Ecto neural progenitor cell (in vitro differentiated cells): ENCODE measurements at places on chromosomes 16 and 17.

DNA sequence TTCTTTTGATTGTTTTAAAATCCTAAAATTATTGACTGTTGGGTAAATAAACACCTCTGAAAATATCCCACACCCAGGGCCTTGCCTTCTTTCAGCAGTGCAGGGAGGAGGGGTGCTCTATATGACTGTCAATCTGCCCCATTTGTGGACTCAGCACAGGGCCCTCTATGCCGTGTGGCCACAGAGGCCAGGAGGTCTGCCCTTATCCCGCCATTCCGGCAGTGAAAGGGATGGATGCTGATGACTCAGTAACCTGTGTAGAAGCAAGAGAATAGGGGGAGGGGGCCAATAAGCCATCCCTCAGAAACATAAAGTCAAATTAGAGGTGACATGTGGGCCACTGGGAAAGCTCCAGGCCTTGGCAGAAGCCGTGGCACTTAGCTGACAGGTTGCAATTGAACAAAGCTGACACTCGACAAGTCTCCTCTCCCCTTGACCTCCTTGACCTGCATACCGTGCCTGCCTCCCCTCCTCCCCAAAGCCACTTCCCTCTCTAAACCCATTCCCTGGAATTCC, 281.4 kb upstream of the DYNLRB2 start:
- DNase-seq, result no peak

DNA sequence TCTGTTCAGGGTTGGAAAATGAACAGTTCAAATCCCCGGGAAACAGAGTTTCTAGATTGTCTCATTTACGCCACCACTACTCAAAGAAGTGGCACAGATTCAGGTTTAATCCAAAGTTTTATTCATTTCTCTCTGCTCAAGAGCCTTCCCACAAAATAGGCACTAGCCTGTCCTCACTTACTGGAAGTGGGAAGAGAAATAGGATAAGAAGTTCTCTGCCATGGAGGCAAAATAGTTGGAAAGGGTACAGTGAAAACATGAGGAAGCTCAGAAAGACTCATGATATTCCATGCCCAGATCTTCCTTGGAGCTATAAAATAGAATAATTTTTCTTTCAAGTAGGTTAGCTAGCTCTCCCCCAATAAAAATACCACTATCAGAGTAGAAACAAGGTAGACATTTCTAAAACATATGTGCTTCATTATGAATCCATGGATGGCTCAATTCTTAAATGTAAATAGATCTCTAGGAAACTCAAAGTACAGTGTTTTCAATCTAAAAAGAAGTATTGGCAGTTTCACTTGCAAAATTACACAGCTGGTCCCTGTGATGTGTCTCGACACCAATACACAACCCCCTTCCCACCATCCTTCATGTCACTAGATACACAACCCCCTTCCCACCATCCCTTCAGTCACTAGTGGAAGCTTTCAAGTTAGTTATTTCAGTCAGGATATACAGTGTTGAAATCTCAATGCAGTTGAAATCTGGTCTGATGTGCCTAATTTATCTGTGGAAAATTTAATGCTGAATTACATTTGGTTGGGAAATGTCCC, 125.8 kb downstream of the TRIM37 start:
- no peak for DNase-seq

DNA sequence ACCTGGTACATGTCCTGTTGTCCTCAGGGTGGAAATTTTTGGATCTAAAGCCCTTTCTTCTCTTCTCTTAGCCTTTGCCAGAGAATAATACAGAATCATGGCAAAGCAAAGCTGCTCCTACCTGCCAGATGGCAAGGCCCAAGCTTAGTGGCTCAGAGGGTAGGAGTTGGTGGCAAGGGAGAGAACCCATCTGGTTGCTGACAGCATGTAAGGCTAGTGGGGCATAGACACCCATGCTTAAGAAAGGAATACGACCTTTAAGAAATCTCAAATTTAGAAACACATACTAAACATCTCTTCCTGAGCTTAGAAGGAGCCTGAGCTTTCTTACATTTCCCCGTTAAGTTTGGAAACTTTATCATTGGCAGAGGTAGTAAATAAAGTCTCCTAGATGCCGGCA, 395.0 kb upstream of the SOX9 start:
- no peak for DNase-seq

DNA sequence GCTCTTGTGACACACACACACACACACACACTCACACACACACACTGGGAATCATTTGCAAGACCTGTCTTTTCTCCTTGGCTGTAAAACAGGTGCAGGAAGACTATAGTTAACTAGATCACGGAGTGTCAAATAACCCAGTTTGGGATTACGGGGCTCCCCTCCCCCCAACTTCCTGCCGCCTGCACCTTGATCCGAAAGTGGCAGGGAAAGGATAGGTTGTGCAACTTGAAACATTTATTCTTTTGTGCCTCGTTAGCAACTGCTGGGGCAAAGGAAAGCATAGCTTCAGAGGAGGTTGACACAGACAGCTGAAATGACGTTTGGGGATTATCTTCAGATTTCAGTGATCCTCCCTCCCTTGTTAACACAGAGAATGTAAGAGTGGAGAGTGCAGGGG, 149.5 kb downstream of the NTN1 start:
- DNase-seq, result no peak

DNA sequence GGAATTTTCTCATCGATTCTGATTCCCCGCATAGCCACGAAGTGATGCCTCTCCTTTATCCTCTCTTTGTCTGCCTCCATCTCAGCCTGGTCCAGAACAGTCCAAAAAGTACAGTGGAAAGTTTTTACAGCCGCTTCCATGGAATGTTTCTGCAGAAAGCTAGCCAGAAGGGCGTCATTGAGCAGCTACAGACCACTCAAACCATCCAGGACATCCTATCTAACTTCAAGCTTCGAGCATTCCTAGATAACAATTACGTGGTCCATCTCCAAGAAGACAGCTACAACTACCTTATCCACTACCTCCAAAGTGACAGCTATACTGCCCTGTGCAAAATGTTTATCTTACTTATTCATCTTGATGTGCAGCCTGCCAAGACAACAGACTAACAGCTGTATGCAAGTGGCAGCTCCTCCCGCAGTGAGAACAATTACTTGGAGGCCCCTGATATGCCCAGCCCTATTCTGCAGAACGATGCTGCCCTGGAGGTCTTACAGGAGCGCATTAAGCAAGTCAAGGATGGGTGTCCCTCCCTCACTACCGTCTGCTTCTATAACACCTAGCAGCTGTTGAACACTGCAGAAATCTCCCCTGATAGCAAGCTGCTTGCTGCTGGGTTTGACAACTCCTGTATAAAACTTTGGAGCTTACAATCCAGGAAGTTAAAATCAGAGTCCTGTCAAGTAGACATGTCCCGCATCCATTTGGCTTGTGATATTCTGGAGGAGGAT, 38.9 kb downstream of the SLFN12L start:
- no peak for DNase-seq

GRCh38 chr17:47714773-47715396, 18.2 kb upstream of the TBX21 start:
- no peak for DNase-seq

DNA sequence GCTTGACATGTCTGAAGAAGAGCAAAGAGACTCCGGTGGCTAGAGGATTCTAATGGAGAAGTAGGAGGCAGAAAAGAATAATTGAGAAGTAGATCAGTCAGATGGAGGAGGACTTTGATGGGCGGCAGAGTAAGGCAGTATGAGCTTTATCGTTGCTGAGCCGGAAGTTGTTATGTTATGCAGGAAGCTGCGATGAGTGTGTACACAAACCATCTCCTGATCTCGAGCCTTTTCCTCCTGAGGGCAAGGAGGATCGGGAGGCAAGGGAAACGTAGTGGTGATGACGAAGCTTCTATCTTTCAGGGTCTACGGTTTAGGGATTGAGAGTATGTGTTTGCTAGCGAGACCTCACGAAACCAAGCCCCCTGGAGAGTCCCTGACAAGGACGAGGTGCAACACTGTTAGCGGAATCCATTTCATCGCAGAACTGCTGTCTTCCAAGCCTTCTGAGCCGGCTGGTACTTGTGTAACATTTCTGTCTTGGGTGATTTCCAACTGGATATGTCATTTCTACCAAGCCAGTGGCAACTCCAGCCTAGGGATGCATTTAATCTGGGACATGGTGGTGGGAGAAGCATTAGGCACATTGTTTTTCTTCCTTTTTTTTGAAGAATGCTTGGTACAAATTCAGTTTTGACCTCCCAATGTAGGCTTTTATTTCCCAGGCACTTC, 45.5 kb downstream of the RBFOX1 start:
- DNase-seq, result no peak

GRCh38 chr16:2150418-2151187, 2.2 kb downstream of the RAB26 start:
- DNase-seq, result no peak

DNA sequence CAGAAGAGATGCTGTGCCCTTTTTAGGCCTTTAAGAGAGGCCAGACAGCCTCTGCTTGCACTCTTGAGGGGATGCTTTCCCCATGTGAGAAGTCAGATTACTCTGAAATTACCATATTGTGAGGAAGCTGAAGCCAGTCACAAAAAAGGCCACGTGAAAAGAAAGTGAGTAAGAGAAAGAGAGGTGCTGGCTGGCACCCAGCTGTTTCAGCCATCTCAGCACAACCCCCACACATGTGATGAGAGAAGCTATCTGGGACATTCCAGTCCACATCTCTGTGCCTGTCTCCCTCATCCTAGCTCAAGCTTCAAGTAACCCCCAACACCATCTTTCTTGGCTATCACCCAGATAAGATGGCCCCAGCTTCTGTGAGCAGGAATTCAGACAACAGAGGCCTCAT, 131.4 kb downstream of the HS3ST2 start:
- no peak for DNase-seq

DNA sequence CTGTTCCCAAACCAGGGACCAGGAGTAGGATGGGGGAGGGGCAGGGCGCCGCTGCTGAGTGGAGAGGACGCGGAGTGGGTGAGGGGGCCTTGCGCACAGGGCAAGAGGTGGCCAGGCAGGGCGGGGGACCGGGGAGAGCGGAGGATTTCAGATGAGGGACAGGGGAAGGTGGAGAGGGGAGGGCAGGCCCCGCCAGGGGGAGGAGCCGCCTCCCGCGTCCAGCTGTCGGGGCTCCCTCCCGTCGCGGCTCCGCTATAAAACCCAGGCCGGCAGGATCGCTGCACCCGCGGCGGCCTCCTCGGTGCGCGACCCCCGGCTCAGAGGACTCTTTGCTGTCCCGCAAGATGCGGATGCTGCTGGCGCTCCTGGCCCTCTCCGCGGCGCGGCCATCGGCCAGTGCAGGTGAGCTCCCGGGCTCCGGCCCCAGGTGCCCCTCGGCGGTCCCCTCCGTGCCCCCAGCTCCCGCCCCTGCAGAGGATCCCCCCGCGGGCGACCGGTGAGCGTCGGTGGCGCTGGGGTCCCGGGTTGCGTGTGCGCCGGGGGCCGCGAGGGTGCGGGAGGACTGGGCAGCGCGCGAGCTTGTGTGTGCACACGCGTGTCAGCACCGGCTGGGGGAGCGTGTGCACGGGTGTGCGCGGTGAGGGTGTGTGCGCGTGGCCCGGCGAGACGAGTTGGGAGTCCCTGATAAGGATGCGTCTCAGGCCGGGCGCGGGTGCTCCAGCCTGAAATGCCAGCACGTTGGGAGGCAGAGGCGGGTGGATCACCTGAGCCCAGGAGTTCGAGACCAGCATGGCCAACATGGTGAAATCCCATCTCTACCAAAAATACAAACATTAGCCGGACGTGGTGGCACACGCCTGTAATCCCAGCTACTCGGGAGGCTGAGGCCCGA, at the start of gene CA4:
Gene CA4 (plus strand): TSS at position 283 of the 892 bp plus-strand sequence. CDS start 62 bp downstream, at position 345.
- DNase-seq, result peak; percentile 80
